ENCODE measurements at places on chromosomes 2 and 18.

- no peak for DNase-seq
Measured at GRCh38 chr2:231666171-231667095, 41.9 kb upstream of the PTMA start.

DNA sequence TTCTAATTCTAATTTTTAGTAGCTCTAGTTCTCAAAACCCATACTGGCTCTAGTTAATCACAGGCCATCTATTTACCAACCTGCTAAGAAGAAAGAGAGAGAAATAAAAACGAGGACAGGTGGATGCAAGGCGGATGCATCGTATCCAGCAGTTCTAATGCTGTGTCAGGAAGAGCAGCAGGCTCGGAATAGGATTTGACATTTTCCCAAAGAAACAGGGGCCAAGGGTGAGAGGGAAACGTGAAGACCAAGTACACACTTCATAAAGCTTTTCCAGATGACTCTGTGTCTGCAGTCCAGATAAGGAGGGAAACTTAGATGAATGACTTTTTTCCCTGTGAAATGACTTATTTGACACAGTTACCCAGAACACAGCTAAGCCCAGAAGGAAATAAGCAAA, 117.5 kb downstream of the ESCO1 start:
- DNase-seq = no peak

GRCh38 chr2:165839610-165840009, 45.6 kb upstream of the GALNT3 start:
- no peak for DNase-seq

- DNase-seq = no peak
Measured at GRCh38 chr18:57436965-57437333, 1.8 kb downstream of the ONECUT2 start.

GRCh38 chr2:131035826-131036231, 57.4 kb downstream of the FAM168B start:
- no peak for DNase-seq

DNA sequence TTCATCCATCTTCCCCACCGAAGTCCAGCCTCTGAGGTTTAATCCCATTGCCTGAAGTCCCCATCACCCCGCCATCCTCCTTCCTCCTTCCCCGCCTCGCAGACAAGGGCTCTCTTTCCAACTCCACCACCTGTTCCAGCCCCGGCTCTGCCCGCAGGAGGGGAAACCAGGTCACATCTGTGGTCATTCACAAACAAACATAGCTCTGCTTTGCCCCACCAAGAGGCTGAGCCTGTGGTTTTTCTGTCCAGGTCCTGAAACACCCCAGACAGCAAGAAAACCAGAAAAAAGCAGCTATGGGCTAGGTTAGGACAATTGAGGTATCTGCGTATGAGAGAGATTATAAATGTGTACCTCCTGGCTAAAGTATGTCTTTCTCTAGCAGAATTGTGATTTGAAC, 144.7 kb downstream of the GLI2 start:
- DNase-seq = no peak

GRCh38 chr2:223989856-223990232, 32.6 kb downstream of the MRPL44 start:
- DNase-seq = no peak

DNA sequence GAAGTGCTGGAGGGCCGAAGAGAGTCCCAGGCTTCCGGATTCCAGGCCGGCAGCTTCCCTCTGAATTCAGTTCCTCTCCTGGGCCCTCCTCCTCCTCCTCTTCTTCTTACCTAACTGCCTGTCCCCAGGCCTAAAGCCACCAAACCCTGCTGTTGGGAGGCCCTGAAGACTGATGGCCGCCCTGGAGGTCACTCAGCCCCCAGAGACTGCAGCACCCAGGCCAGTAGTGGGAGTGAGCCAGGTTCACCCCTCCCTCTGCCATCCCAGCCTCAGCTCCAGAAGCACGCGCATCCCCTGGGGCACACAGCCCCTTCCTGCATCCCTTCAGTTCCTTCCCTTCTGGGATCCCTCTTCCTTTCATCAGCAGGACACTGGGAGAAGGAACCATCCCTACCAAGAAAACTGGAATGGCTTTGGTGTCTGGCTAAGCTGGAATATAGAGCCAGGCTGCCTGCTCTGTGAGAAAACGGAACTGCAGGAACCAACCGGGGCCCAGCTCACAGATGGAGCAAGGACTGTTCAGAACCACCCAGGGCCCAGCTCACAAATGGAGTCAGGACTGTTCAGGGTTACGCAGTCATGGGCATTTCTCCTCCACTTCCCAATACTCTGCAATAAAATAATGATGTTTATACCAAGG, 127.4 kb downstream of the NDUFA10 start:
- no peak for DNase-seq

- DNase-seq = no peak
Measured at GRCh38 chr2:125745514-125745913, 910.4 kb upstream of the GYPC start.

DNA sequence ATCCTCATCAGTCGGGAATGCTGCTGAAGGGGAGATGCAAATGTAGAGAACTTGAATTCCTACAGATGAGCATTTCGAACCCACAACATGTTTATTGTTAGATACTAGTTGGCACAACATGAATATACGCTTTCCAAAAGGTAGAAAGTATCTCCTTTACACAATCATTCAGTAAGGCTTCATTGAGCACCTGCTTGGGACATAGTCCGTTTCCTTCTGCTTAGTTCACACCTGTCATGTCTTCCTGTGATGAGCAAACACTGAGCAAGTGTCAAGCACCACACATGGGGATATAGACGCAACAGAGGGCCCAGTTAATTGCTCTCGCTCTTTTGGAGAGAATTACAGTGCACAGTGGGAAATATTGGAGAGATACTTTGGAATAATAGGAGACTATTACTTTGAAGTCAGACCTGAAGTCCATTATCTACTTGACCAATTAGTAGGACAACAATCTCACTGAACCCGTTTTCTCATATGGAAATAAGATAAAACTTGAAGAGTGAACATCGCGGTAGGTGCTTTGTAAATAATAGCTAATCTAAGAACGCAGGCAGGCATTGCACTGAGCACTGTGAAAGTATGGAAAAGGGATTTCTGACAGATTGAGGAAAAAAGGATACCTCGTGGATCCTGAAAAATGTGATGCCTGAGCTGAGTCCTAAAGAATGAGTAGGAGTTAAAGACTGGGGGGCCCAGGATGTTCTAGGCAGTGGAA, 1.2 kb downstream of the CPSF3 start:
- DNase-seq = no peak

GRCh38 chr2:23241121-23241520, 143.9 kb upstream of the KLHL29 start:
- DNase-seq = no peak

DNA sequence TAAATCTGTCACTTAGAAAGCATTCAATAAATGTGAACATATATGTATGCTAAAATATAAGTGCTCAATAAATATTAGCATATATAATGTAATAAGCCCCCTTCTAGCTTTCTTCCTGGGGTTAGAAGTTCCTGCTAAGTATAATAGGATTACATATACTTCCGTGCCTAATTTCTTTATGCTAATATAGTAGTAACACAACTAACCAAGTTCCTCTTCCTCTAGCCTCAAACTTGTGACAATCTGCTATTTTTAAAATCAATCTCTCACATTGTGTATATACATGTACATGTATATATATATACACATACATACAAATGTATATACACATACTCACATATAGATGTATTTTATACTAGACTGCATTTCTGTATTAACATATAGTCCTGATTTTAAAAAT, 32.2 kb downstream of the TLK1 start:
- no peak for DNase-seq

- no peak for DNase-seq
Measured at GRCh38 chr2:98459496-98460175, 15.0 kb downstream of the INPP4A start.

DNA sequence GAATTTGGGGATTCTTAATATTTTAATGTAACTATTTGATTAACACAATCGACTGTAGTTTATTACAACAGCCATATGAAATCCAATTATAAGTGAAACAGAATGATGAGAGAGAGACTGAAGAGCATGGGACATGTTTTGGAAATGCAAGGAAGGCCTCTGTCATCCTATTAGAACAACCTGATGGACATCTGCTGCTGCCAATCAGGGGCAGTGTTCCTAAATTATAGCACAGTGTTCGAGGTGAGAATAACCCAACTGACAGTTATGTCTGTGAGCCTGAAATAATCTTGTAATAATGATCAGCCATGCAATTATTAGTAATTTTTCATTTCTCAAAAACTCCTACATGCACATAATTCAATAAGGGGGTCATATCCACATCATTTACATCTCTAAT, 73.6 kb downstream of the CCDC141 start:
- DNase-seq = no peak

- no peak for DNase-seq
Measured at GRCh38 chr2:195532255-195532627, 124.8 kb upstream of the SLC39A10 start.

DNA sequence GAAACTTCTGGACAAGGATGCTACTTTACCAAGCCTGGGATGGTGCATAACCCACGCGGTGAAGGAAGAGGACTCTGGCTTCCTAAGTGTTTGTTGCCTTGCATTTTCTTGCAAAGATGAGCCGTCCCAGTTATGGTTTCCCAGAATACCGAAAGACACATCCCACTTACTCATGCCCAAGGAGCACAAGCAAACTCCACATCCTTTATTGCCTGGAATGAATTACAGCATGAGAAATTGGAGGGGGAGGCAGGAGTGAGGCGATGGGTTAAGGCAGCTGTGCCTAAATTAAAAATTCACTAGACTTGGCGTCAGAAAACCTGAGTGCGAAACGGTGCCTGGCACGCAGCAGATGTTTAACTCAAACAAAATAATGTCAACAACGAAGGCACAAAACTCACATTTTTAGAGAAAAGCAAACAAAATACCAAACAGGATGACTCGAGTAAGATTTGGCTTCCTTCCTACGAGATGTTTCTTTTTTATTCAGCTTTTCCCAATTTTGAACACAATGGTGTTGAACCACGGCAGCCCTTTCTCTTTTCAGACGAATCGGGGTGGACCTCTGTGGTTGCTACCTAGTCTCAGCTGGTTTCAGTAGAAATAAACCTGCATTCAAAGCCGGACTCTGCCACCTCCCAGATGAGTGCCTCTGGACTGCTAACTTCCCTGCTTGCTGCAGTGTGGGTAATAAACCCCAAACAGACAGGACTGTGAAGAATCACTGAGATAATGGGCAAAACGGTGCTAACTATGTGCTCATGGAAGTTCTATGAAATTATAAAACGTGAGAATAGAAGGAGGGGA, 100.3 kb upstream of the NCK2 start:
- DNase-seq = no peak

GRCh38 chr2:62768615-62769014, 63.1 kb downstream of the EHBP1 start:
- no peak for DNase-seq

DNA sequence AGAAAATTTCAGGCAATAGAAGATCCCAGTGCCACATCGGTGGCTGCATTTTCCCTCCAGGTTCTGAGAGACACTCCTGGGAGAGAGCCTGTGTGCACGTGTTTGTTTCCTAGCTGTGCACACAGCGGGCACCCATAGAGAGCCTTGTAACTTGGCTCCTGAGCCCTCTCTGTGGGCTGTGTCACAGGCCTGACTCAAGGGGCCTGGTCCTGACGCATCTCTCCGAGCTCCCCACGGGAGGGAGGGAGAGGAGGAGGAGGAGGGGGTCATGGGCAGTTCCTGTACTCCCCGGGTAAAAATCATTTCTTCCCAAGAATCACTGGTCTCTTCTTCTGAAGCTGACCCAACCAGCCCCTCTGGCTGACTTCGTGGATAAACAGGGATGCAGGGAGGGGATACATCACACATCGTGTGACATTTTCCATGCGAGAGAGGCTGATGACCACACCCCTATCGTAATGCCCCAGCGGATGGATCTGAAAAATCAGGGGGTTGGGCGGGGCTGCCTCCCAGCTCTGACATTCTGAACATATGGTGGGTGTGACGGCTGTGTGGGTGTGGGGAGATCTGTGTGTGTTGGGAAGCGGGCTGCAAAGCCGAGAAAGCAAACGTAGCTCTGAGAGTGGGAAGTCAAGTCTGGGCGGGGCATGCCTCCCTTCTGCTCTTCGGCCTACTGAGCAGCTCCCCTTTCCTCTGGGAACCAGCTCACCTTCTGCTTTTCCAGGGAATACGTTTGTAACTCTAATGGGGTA, 308.3 kb upstream of the HS6ST1 start:
- DNase-seq = no peak

DNA sequence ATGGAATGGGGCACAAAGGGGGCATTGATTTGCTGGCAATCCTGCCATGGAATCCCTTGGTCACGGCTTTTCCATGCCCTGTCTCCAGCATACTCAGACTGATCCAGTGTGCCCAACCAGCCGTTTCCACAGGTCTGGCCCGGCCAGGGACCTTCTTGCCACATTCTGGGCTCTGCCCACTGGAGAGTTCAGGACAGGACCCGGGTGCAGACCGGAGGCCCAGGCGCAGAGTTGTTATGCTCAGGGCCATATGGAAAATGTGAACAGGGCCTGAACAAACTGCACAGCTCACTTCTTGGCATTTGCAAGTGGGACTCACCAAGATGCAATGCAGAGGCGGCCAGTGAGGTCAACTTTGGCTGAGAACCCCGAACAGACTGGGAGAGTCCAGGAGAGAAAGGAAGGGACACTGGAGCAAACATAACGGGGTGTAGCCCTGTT, 15.6 kb upstream of the ASAP2 start:
- no peak for DNase-seq

DNA sequence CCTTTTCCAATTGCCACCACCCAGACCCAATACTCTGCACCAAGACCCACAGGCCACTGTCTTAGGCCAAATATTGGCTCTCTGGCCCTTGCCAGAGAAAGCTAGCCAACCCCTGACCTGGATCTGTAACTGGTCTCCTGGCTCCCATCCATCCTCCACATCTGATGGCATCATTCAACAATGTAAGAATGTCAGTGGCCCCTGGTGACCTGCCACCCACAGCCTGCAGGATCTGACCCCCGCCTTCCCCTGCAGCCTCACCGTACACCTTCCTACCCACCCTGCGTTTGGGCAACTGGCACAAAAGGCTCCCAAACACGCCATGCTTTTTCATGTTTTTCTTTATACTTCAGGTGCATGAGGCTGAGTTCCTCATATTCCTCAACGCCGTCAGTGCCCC, 60.0 kb upstream of the ASAP2 start:
- DNase-seq = no peak

DNA sequence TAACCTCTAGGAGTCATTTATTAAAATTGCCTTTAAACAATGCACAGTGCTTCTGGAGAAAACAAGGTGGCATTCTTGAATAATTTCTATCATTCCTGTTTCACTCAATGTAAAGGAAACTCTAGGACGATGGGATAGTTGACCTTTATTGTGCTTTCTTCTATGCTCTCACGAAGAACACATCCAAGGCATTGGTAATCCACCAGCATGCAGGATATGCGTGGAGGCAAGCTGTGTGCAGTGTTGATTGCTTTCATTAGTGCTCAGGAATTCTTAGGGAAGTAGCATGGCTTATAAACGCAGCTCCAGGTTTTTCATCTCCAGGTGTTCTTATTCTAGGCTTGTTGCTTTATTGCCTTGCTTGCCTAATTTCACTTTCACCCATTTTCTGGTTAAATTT, 58.4 kb upstream of the CAVIN2 start:
- DNase-seq = no peak

GRCh38 chr2:224925810-224926100, 116.5 kb downstream of the DOCK10 start:
- DNase-seq = no peak
